ENCODE measurements at places on chromosomes 3 and 15.
A peak's percentile ranks its signal among the peaks of the same experiment; 100 is the strongest.

DNA sequence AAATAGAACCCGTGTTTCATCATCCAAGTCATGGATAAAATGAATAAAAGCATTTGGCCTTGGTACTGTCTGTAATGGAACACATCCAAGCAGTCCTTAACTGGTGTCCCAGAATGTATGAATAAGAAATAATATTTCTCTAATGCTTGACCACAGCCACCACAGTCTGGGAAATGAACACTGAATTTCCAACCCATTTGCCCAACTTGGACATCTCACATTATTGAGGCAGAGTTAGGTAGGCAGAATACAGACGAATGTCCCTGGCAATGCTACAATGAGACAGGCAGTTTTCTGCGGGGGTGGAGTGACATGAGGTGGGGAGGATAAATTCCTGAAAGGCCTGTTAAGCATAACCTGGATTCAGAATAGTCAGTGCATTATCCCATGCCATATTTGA lies 245.7 kb downstream of the ZIC1 start:
- DNase-seq: no peak

DNA sequence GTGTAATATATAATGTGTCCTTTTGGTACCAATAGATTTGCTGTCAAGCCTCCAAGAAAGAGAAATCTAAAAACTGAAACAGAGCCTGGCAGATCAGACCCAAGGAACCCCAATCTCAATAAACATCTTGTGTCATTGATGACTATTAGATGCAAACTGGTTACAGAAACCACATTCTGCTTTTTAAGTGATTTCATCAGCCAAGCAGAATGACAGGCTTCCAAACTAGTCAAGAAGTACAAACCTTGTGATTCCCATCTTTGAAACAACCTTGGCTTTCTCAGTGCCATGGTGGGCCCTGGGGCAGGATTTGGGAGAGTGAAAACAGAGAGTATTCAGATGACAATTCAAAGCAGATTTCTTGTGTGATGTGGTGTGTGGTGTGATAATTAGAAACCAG lies 45.6 kb upstream of the STRIT1 start:
- DNase-seq: no peak

DNA sequence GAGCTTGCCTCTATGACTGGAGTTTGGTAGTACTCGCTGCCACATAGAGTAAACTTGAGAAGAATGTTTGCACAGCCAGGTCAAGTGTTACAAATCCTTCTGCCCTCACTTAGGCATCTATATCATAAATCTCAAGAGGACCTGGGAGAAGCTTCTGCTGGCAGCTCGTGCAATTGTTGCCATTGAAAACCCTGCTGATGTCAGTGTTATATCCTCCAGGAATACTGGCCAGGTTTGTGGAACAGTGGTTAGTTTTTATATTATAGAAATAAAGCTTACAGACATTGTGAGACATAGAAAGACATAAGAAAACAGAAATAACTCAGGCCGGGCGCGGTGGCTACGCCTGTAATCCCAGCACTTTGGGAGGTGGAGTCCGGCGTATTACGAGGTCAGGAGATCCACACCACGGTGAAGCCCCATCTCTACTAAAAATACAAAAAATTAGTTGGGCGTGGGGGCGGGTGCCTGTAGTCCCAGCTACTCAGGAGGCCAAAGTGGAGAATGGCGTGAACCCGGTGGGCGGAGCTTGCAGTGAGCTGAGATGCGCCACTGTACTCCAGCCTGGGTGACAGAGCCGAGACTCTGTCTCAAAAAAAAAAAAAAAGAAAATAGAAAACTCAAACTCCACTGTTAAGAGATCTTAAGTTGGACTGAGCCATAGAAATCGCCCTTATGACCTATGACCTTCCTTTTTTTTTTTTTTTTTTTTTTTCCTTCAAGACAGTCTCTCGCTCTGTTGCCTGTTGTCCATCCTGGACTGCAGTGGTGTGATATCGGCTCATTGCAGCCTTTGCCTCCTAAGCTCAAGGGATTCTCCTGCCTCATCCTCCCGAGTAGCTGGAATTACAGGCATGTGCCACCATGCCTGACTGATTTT lies 2.2 kb downstream of the RPSA start:
- DNase-seq: no peak

- no peak for DNase-seq
These were observed 7.8 kb downstream of the ANPEP start for GRCh38 chr15:89806559-89807550.

- no peak for DNase-seq
These were observed 16.3 kb upstream of the TRPM7 start for GRCh38 chr15:50702762-50703334.

- DNase-seq: no peak
These were observed 13.5 kb upstream of the TSC22D2 start for GRCh38 chr3:150394606-150395005.

- peak; percentile 17 for DNase-seq
These were observed 43.8 kb downstream of the RBM15B start for GRCh38 chr3:51434746-51435327.

DNA sequence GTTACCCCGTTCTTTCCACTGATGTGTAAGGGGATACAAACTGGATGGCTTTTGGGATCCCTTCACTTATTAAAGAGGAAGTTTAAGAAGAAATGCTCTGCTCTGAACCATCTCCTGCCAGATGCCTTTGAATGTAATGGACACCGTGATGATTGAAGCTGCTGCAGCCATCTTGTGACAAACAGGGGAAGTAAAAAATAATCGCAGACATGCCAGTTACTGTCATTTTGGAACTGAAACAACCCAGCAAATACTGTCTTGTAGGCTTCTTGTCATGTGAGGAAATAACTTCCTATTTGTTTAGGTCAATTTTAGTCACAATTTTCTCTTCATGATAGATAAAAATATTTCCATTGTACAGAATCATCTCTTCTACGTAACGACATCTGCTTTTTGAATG lies 224.0 kb downstream of the CHL1 start:
- no peak for DNase-seq

- no peak for DNase-seq
These were observed 30.7 kb downstream of the NBEAL2 start for GRCh38 chr3:47010111-47010712.

DNA sequence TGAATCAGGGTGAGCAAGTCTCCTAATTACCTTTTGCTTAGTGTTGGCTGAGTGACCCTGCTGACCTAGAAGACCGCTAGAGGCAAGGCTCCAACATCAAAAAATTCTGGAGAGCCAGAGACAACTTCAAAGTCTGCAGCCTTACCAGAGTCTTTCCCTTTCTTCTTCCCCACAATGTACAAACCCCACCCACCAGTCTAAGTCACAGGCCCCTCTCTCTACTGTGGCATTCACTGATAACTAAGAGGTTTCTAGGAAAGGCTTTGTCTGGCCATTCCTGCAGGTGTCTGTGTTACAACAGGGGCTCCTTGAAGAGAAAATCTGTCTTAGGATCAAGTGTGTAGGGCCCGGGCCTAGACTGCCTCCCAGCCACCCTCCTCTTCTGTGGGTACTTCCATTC lies 525 bp downstream of the MYH15 start:
- DNase-seq: no peak

- no peak for DNase-seq
These were observed 77.8 kb upstream of the HES1 start for GRCh38 chr3:194058189-194058571.

GRCh38 chr3:15520804-15521572 lies 518 bp downstream of the COLQ start:
- no peak for DNase-seq

DNA sequence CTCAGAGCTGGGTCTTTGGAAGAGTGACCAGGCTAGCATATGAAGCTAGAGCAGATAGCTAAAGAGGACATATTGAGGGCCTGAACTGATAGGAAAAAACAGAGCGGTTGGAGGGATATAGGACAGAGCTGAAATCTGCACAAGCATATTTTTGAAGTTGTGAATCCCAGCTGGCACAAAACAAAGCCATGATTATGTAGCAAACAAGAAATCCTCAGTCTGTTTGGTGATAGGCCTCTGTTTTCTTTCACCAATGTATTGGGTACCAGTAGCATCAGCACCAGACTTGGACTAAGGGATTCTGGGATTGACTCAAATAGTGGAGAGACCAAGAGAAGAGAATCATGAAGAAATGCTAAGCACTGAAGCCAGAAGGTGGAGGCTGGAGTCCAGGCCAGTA lies 151.0 kb downstream of the FAM43A start:
- no peak for DNase-seq

- peak; percentile 33 for DNase-seq
These were observed 7.0 kb downstream of the GNAI2 start for GRCh38 chr3:50242851-50243542.

GRCh38 chr3:58375254-58375653 lies 42.6 kb downstream of the PXK start:
- no peak for DNase-seq

GRCh38 chr15:89863918-89864317 lies 29.9 kb downstream of the AP3S2 start:
- DNase-seq: no peak

GRCh38 chr3:61381745-61382392 lies 130.6 kb upstream of the FHIT start:
- no peak for DNase-seq

DNA sequence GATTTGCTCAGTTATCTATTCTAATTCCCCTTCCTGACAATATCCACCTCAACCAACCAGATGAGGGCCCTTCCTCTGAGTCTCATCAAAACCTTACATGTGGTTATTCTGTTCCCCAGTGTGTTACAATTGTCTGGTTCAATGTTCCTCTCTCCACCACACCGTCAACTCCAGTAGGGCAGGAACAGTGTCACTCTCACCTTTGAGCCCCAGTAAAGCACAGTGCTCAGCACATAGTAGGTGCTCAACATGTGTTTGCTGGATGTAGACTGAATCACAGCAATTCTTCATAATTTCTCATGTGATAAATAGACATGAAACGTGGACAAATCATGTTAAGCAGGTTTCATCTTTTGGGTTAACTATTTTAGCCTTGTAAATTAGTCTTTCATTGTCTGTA lies 103.0 kb upstream of the EIF1B start:
- DNase-seq: no peak
